Fibroblast of skin of back (primary cell): ENCODE measurements at places on chromosomes 11 and 22.

DNA sequence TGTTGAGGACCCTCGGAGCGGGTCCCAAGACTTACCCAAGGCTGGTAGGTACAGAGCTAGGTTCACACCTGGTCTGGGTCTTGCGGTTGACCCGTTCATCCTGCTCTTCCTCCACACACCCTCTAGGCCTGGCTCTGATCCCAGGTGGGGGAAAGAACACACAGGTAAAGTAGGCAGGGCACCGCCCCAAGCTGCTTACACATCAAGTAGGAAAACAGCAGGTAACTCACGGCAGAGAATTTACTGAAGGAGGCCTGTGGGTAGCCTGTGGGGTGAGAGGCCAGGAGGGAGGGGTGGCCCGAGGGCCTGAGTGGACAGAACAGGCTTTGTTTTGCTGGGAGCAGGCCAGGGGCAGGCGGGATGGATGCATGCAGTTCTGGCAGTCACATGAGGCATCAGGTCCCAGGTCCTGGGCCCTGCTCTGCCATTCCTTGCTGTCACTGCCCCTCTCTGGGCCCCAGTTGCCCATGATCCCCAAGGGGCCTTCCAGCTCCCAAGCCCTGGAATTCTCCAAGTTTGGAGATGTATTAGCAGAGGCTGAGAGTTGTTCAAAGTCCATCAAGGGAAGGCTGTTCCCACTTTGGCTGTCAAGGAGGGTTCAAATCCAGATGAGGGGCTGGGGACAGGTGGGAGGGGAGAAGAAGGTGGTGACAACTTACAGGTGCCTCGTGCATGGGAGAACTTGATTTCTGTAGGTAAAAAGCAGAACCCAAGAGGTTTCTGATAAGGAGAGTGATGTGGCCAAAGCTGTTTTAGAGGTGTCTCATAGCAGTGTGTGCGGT lies 5.7 kb downstream of the TSKU start:
- no peak for DNase-seq

DNA sequence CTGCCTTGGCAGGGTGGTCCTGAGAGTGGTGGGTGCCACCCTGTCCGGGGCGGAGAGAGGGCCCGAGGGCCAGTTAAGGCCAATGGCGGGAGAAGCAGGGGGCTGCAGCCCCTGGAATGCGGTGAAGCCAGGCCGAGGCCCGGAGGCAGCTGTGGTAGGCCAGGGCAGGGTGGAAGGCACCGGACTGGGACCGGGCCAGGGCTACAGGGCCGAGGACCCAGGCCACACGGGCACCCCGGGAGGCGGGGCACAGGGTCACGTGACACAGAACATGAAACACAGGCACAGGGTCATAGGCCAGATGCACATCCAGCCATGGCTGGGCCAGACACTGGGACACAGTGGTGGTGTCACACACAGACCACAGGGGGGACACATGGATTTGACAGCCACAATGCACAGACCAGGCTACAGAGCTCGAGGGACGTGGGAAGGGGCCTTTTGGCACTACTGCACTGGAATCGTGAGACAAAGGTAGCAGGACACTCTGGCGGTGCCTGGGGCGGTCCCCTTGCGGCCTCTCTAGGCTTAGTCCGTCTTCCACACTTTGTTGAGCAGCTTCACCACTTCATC lies 2.8 kb downstream of the SLC25A1 start:
- DNase-seq: no peak

- peak; percentile 77 for DNase-seq
These were observed 2.3 kb downstream of the PRSS23 start for GRCh38 chr11:86802601-86803051.

- no peak for DNase-seq
These were observed 11.4 kb upstream of the WNT11 start for GRCh38 chr11:76217653-76218160.

GRCh38 chr11:76702336-76703128 lies 32.0 kb upstream of the LRRC32 start:
- no peak for DNase-seq

DNA sequence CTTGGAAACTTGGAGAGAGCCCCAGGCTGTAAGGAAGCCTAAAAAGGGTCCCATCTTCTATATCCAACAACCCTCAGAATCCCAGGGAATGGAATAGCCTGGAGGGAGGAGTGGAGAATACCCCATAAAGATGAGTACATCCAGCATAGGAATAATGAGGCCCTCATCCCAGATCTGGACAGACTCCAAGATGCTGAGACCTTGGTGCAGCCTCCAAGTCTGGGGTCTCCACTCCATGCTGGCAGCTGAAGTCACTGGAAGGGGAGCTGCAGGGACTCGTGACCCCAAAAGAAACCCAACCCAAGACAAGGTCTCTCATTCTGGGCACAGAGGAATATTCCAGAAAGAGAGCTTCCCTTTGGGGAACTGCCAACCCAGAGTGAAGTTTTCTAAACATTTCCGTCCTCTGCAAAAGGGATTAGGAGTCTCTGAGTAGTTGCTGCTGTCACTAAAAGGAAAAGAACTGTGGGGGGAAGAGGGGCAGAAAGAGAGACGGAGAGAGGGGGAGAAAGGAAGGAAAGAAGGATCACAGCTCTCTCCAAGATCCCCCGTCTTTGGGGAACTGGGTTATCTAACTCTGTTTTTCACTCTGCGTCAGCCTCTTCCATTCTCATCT lies 589 bp downstream of the SCGB1A1 start:
- DNase-seq: no peak

- DNase-seq: no peak
These were observed 144.4 kb downstream of the GRIA4 start for GRCh38 chr11:105754260-105754659.

DNA sequence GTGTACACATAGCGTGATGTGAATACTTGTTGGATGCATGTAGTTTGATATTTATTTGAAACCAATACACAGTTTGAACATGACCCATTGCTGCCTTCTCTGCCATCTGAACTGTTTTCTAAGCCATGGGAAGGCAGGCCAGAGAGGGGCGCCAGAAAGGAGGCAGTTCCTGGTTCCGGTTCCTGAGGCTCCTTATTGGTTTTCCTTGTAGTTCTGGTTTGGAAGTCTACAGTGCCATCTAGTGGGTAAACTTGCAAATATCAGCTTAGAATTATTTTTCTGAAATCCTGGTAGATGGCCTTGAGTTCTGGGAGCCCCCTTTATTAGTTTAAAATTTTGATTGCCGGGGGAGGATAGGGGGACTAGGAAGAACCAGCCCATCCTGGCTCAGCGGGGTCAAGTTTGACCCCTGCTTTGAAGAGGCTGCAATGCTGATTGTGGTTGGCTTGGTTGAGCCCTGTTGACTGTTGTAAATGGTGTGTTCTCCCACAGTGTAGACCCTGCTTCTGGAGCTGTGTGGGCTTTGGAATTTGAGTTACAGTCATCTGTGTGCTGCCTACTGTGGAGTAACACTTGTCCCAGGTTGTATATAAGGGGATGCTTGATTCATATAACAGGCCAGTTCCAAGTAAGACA lies 48.4 kb downstream of the GRAMD1B start:
- DNase-seq: peak; percentile 80

DNA sequence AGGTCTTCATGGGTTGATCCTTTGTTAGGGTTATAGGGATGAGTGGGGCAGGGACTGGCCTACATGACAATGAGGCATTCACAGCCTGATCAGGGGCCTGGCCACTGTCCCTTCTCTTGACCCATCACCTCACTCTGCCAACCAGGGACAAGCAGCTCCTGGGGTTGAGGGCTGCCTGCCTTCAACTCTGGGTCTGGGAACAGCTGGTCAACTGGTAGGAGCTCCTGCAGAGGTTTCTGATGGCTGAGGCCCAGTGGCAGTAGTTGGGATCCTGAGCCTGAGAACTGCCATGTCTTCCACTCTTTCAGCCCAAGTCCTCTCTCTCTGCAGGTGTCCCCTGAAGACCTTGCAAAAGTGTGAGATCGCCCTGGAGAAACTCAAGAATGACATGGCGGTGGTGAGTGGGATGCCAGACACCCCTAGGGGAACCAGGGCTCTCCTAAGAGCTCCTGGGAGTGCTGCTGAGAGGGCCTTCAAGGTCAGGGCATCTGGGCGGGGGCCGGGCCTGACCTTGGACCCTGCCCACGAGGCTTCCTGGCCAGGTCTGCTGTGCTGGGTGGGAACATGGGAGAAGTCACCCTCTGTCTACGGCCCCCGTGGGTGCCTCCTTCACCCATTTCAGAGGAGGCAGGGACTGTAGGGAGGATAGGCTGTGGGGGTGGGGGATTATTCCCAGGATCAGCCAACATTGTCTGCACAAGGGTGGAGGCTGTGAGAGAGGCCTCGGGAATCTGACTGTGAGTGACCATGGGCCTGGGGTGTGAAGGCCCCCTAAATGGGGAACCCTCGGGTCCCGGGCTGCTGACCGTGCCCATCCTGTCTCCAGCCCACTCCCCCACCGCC lies 76.8 kb downstream of the MED15 start:
- DNase-seq: no peak

GRCh38 chr11:44145011-44145775 lies 49.7 kb downstream of the EXT2 start:
- DNase-seq: peak; percentile 29

GRCh38 chr11:132343445-132344175 lies 973.2 kb downstream of the NTM start:
- DNase-seq: peak; percentile 20

GRCh38 chr11:1485504-1485885 lies 1.1 kb downstream of the MOB2 start:
- DNase-seq: no peak

DNA sequence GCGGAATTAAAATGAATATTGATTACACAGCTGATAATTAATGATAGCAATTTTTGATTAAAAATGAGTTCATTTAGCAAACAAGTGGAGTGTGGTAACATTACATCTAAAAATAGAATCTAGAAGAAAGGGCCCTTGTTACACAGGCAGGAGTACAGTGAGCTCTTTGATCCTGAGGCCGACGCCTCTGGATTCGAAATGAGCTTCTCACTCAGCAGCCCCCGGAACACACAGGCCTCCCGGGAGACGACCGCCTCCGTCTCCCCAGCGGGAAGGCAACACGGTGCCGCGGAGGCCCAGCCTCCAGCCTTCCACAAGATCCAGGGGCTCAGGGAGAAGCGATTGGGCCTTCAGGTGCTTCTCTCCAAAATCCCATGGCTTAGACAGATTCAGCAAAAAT lies 379.1 kb downstream of the BRD1 start:
- DNase-seq: no peak

DNA sequence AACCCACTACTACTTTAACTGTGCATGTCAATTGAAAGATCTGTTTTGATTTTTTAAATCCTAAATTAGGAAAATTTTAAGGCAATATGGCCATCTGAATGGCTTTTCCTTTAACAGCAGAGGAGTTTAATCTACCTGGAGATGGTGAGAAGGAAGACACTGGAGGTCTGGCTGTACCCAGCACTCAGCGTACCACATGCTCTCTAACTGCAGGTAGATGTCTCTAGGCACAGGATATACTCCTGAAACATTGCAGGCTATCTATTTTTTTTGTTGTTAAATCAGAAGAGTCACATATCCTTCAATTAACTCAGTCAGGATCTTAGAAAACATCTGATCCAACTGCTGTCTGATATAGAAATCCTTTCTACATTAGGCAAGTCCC lies 17.3 kb upstream of the CASTOR1 start:
- DNase-seq: no peak

- DNase-seq: no peak
These were observed 140.0 kb upstream of the MTMR2 start for GRCh38 chr11:96063886-96064285.

- peak; percentile 37 for DNase-seq
These were observed 4.0 kb downstream of the PHOX2A start for GRCh38 chr11:72239849-72240460.

GRCh38 chr11:103893371-103893770 lies 143.1 kb upstream of the DDI1 start:
- DNase-seq: peak; percentile 67

GRCh38 chr11:76638270-76639197 lies 32.0 kb downstream of the LRRC32 start:
- DNase-seq: no peak

DNA sequence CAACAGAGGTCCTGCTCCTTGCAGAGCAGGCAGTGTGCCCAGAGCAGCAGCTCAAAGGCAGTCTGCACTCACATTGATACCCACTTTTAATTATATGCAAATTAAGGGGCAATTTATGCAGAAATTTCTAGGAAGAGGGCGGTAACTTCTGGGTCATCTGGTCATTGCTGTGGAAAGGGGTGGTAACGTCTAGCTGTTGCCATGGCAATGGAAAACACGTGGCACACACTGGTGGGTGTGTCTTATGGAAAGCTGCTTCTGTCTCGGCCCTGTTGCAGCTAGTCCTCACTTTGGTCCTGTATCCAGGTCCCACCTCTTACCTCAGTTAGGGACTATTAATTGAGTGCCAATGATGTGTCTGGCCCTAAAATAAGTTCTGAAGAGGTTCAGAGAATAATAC lies 36.8 kb downstream of the BARX2 start:
- no peak for DNase-seq

DNA sequence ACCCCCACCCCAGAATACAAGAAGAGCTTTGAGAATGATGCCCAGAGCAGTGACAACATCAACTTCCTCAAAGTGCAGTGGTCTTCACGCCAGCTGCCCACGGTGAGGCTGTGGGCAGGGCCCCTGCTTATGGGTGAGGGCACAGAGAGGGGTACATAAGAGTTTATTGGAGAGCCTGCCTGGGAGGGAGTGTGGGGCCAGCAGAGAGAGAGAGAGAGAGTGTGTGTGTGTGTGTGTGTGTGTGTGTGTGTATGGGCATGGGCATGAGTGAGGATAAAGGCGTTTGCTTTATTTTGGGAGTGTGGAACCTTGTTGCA lies 9.5 kb downstream of the PHOX2A start:
- DNase-seq: no peak

GRCh38 chr11:8233691-8234424 lies 29.8 kb downstream of the LMO1 start:
- DNase-seq: peak; percentile 34

DNA sequence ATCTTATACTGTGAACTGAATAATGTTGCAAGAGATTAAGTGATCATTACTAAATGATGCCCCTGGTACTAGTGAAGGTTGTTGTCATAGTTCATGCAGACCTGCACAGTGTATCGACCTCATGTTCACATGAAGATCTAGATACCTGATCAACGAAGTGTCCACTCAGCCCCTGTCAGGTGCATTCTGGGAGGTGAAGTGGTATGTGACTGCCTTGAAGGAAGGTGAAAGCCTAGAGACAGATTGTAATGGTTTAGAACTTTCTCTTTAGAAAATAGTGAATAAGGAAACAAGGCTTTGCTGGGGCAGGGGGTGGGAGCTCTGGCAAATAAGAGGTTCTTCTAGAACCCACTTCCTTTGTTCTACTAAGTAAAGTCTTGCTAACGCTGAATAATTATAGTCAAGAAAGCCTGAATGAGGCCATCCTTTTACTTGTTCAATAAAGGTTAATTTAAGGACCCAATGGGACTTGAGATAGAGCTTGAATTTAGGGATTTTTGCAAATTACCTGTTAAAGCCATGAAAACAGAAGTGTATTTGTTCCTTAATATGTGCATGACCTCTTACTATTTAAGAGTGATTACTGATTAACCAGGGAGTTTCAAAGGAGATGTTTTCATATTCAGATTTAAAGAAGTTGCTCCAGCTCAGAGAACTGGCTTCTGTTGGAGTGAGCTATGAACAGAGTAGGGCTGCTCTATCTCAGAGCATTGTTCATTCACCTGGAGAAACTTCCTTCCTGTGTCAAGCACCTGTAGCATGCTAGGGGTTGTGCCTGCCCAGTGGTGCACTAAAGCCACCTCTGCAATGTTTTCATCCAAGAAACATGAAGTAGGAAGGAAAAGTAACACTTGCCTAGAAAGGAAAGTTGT lies 45.3 kb downstream of the C22orf31 start:
- DNase-seq: no peak
